SW 1271 (cell line): ENCODE measurements at places on chromosomes 2 and 18.

- DNase-seq = no peak
These were observed 200.0 kb upstream of the NCKAP5 start for GRCh38 chr2:133768256-133768655.

- DNase-seq = no peak
These were observed 103.3 kb downstream of the ST6GAL2 start for GRCh38 chr2:106782681-106783080.

- no peak for DNase-seq
These were observed 189.2 kb downstream of the SMAD7 start for GRCh38 chr18:48761582-48761981.

DNA sequence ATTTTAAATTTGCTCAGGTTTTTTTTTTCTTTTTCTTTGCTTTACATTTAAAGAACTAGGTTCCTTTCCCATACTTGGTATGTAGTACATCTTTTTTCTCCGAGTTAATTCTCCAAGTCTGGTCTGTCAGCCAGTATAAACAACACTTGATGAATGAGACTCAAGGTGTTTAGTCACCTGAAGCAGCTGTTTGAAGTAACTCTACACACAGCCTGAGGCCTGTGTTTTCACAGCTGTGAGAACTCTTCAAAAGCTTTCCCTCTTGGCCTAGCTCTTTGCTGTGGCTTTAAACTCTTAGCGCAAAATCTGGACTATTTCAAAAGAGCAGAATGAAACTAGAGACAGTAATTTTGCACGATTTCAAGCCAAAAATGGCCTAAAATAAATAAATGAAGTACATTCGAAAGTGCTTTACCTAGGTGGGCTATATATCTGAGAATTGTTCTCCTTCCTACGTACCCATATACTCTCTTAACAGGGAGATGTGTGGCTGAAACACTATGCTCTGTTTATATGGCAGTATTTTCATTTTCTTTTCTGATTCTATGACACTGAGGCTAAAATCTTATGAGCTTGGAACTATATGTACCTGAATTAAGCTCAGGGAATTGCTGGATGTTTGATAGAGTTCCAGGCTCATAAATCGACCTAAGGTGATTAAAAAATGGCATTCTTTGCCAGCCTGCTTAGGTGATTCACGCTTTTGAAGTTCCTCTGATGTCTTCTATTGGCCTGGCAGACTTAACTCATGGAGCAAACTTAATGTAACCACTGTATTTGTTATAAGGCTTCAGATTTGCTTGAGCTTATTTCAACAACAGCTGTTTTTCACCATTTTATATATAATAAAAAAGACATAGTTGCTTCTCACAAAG is 1044.1 kb upstream of the ZEB2 start:
- no peak for DNase-seq

DNA sequence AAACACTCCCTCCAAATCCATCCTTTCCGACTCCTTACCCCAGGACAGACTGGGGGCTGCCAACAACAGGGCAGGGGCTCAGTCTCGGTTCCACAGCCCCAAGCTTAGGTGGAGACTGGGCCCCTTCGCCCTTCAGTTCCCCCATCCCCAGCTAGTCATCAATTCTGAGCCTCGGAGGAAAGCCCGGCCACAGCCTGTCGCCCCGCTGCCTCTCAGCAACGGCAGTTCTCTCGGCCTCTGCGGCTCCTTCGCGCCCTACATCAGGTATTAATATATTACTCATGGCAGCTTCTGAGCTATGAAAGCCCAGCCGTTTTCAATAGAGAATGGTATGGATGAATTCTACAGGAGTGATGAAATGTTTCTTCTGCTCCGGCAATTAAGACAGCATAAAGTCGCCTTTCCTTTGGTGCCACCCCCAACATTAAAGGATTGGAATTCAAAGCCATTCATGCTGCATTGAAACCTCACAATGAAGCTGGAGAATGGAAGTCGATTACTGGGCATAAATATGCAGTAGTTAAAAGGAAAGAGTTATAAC is 2.8 kb downstream of the HDAC4 start:
- DNase-seq = no peak

- no peak for DNase-seq
These were observed 72.8 kb downstream of the ZNF521 start for GRCh38 chr18:25279133-25279532.

- DNase-seq = no peak
These were observed 37.8 kb downstream of the GCG start for GRCh38 chr2:162114271-162114670.

- DNase-seq = no peak
These were observed 92.3 kb downstream of the RAB3GAP1 start for GRCh38 chr2:135144343-135144742.
